ENCODE measurements at places on chromosomes 12 and 14.

DNA sequence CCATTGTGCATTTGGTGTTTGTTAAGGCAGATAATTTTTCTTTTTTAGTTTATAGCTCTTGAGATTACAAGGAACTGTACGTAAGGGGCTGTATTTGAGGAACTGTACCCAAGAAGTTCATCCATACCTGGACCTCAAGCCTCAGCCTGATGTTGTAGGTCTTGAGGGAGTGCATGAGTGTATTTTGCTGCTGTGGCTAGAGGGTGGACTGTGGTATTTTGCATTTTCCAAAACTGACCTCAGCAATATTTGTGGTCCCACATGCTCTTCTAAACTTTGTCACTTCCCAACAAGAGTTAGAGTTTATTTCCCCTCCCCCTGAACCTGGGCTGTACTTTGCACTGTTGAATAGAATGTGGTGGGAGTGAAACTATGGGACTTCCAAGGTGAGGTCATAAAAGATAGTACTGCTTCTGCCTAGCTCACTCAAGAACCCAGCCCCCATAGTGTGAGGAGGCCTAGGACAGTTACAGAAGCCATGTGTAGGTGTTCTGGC, 42.2 kb upstream of the FBXO33 start:
- no peak for DNase-seq

DNA sequence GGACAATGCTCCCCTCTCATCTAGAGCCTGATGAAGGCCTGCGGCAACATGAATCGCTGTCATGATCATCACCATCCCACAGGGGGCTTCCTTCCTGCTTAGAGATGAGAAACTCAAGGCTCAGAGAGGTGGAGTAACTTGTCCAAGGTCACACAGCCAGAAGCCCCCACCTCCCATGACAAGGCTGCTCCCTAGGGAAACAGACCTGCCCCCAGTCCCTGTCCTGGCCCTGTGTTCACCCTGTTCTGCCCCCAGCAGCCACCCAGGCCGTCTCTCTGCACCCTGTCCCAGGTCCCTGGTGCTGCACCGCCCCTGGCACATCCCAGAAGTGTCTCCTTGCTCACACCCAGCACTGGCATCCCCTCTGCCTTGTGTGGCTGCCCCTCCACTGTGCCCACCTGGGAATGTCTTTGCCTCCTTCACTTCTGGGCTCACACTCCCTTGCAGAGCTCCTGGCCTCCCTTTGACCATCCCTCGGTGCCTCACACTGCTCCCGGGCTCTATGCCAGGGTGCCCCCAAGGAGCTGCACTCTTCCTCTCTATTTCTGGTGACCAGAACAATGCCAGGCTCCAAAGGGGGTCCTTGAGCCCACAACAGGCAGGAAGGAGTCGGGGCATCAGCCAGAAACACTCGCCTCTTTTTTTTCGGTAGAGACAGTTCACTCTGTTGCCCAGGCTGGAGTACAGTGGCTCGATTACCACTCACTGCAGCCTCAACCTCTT, 70.5 kb downstream of the BCL11B start:
- no peak for DNase-seq

DNA sequence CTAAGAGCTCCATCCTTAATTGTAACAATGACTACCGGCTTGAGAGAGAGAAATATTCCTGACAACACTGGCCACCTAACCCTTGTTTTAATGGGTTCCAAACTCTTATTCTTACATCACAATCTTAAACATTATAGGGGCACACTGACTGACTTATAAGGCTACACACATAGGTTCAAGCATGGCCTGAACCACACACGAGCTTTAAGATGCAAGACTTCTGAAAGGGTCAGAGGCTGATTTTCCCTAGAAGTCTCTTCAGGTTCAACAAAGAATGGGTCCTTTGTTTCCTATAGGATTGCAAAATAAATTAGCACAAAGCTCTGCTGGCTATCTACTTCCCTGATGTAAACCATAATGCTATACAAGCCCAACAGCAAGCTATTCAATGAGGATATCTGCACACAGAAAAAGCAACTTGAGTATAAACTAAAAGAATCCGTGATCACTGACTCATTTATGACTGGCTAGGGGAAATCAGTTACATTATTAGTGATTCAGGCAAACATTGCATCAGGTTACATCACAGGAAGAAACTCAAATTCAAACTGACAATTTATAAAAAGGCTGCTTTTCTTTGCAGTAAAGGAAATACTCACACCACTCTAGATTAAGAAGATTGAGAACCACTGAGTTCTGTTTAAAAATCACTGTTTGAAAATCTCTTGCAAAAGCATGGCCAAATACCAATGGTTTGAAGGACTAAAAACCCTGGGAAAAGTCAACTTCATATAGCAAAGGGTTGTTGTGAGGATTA, 8.5 kb downstream of the BTG1 start:
- DNase-seq = no peak

DNA sequence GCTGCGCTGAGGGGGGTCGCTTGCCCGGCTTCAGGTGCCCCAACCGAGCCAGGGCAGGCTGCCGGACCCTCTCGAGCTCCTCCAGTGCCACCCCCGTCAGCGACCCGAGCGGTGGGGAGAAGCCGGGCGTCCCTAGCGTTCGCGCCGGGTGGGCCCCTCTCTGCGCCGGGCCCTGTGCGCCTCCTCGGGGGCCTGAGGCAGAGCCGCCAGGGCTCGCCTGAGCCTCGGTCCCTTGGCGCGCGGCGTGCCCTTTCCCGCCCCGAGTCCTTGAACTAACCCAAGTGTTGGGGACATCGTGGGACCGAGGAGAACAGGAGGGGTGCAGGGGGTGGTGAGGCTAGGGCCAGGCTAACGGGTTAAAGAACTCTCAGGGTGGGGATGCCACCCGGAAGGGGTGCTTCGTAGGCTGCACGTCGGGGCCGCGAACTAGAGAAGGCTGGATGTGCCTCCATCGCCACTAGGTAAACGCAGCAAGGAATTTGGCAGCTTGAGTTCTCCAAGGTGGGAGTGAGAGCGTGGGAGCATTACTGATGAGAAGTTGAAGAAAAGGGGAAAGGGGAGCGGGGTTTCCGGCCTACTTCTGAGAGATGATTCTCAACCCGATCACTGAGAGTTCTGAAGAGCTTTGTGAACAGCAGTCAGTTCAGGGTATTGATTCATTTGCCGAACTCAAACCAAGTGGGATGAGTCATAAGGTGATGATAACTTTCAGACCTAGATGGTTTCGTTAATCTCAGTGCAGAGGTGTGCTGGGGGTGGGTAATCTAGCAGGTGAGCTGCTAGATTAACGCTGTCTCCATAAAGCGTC, 618 bp downstream of the RNF34 start:
- DNase-seq = peak; percentile 39

GRCh38 chr12:107152315-107152714, 59.0 kb upstream of the CRY1 start:
- DNase-seq = no peak

DNA sequence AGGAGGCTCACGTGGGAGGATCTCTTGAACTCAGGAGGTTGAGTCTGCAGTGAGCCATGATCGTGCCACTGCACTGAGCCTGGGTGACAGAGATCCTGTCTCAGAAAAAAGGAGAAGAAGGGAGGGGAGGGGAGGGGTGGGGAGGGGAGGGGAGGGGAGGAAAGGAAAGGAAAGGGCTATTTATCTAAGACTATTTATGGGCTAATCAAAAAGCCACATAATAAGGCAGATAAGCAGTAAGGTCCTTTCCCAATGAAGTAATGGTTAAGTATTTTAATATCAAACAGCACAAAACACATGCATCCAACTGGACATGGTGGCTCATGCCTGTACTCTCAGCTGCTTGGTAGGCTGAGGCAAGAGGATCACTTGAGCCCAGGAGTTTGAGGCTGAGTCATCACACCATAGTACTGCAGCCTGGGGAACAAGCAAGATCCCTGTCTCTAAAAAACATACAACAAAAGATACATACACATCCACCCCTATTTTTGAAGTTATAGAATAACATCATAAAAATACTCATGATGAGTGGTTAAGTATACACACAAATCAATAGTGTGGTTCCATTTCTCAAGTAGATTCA, 9.7 kb downstream of the PAWR start:
- no peak for DNase-seq

GRCh38 chr14:65297744-65298143, 114.8 kb upstream of the FUT8 start:
- DNase-seq = no peak

GRCh38 chr14:77026930-77027537, 1.5 kb downstream of the IRF2BPL start:
- DNase-seq = peak; percentile 33

DNA sequence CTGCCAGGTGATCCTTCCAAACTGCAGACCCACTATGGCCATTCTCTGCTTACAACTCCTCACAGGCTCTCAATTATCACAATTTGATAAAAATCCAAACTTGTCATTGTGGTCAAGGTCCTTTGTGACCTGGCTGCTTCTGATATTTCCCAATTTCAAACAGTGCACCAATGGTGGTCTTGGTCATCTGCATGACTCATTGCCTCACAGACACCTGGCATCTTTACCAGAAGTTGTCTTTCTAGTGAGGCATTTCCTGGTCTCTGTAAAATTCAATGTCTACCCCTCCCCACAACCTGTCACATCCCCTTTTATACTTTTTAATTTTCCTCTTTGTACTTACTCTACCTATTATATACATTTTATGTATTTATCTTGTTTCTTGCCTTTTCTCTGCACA, 17.8 kb upstream of the PAPOLA start:
- DNase-seq = no peak

DNA sequence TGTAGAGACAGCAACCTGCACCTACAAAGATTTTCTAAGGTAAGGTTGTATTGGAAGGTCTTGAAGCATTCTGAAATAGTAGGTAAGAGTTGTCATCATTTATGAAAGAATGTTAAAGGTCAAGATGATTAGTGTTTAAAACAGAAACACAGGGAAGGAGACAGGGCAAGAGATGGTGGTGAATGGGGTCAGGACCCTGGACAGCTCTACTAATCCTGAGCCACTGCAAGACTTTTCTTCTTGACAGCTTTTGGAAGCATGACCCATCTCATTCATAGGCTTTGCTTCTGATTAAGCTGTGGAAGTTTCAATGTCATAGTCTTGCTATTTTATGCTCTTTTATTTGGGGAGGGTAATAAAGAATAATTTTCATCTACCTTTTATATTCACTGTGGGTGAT, 75.5 kb upstream of the CAND1 start:
- DNase-seq = no peak

DNA sequence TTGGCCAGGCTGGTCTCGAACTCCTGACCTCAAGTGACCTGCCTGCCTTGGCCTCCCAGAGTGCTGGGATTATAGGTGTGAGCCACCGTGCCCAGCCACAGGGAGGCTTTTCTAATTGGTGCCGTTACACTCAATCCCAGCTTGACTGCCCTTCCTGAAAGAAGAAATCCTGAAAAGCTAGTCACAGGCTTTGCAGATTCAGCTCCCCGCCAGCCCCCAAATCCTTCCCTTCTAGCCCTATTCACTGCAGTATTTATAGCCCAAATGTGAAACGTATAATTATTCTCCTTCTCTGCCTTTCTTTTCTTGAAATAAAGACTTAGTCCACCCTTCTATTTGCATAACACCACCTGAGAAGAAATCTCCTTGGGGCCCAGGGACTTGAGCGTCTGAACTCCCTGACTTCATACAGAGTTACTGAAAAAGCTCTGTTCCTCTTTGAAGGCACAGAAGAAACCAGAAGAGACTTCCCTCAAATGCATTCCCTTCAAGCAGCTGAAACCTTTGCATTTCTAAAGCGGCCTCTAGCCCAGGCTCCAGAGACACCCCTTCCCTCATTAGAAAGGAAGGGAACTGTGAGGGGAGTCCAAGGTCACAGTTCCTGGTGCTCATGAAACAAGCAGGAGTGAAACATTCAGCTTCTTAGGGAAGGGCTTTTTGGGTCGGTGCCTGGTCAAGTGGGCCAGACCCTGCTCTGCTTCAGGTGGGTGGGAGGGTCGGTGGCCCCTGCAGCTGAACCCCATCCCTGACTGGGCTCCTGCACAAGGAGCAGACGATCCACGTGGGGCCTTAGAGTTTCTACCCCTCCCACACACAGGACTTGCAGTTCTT, 42.3 kb upstream of the BATF start:
- no peak for DNase-seq

- no peak for DNase-seq
Measured at GRCh38 chr12:102833687-102834441, 83.2 kb downstream of the PAH start.

DNA sequence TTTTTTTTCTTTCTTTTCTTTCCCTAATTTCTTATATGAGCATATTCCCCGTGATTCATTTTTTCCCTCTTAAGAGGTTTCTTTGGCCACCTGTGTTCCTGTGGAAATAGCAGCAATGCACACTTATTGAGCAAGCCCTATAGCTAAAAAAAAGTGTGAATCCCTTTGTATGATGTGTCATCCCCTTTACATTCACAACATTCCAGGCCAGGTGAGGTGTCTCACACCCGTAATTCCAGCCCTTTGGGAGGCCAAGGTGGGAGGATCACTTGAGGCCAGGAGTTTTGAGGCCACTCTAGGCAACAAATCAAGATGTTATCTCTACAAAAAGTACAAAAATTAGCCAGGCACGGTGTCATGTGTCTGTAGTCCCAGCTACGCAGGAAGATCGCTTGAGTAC, 700.4 kb upstream of the TBX3 start:
- DNase-seq = no peak

DNA sequence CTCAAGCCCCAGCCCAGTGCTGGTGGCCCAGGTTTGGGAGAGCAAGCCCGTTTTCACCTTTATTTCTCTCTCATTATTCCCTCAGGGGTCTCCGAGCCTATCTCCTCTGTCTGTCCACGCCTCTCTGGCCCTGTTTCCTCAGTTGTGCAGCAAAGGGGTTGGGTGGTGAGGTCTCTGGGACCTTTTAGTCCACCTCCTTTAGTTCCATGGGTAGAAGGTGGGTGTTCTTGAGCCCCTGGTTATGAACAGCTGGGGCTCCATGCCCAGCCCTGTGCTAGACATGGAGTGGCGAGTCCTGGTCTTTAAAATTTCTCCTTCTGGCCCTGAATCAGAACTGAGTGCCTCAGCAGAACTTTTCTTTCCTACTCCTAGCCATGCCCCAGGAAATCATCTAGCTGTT, 1.3 kb upstream of the NGB start:
- DNase-seq = no peak

- no peak for DNase-seq
Measured at GRCh38 chr12:51171884-51172514, 936 bp downstream of the TFCP2 start.

DNA sequence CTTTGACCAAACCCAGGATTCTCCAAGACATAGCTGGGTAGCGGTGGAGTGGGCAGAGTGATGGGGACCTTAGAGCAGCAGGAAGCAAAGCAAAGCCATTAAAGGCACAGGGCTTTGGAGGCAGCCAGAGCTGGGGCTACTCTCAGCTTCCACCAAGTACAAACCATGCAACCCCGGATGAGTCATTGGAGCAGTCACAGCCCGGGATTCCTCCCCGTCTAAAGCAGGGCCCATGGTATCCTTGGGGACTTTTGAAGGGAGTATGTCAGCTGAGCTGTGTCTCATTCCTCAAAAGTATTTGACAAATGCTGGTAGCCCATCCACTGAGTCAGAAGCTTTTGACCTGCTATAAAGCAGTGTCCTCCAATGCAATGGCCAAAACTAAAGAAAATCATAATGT, 9.7 kb upstream of the IFI27 start:
- no peak for DNase-seq

- DNase-seq = no peak
Measured at GRCh38 chr14:72906879-72907278, 13.0 kb upstream of the DPF3 start.

Data from activated T-helper 1 cell treated with anti-CD3 and anti-CD28 coated beads, Interleukin-2, amount 50 U/mL, for 16 hours (primary cell).